ENCODE measurements at places on chromosomes 2 and 18.

DNA sequence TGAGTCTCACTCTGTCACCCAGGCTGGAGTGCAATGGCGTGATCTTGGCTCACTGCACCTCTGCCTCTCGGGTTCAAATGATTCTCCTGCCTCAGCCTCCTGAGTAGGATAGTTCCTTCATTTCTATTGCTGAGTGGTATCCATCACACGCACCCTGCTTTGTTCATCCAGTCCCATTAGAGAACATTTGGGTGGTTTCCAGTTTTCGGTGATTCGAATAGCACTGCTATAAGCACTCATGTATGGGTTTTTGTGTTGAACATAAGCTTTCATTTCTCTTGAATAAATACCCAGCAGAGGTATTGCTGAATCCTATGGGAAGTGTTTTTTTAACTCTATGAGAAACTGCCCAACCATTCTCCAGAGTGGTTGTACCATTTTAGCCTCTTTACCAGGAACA is 147.3 kb downstream of the DDX1 start:
- DNase-seq: no peak

GRCh38 chr2:121887513-121888188 is 132.2 kb downstream of the TSN start:
- DNase-seq: no peak

- no peak for DNase-seq
Measured at GRCh38 chr2:38146275-38146906, 70.4 kb upstream of the CYP1B1 start.

DNA sequence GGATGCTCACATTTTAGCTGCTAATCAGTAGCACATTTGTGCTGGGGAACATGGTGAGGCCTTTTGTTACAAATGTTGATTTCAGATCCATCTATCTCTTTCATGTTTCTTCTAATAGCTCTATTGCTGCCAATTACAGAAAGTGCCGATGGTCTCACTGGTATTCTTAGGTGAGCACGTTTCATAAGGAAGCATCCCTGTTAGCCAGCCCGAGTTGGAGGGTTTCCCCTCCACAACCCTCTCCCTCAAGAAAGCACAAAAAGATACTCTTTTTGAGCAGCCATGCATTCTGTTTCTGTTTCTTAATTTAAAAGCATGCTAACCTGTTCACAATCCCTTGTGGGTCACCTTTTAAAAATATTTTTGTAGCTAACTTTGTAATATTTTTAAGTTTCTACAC is 30.8 kb upstream of the ST8SIA5 start:
- DNase-seq: no peak

Data from activated gamma-delta T cell (primary cell).